SK-N-MC (cell line): ENCODE measurements at places on chromosomes 16 and 17.

DNA sequence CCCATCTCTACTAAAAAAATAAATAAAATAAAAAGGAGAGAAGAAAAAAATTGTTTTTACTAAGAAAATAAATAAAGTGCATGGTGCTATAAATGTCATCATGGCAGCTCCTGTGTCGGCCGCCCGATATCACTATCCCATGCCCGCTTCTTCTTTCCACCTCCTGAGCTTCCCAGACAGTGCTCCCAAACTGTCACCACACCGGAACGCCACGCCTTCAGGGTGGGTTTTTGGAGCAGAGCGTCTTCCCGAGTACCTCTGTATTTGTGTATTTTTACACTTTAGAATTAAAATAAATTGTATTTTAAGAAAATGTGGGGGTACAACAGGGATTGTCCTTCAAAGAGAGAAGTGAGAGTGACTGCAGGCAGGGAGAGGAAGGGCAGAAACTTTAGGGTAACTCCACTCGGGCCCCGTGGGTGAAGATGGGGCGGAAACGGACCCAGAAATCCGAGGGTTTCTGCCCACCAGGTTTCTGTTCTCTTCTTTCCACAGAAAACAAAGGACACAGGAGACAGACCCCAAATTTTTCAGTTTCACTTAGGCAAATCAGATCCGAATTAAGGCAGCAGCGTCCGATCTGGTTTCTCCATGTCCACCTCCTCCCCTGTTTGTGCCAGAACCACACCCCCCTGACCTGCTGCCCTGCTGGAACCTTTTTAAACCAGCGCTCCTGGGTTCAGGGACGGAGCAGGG, 3.6 kb upstream of the ITGAX start:
- no peak for DNase-seq

DNA sequence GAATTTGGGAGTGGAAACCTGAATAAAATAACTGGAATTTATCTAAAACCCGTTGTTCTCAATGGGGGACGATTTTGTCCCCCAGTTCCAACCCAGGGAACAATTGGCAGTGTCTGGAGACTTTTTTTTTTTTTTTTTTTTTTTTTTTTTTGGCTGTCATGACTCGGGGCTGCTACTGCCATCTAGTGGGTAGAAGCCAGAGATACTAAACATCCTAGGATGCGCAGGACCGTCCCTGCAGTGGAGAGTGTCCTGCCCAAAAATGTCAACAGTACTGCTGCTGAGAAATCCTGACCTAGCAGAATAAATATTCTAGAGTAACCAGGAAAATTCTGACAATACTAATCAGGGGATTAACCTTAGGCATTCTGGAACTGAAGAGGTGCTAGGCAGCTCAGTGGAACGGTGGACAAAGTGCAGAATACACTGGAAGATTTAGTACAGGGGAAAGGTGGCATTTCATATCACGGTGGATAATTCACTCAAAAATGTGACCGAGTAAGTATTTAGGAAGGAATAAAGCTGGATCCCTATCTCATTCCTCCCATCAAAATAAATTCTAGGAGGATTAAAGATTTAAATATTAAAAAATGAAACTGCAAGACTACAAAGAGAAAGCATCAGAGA, 107.6 kb downstream of the SPECC1 start:
- no peak for DNase-seq

DNA sequence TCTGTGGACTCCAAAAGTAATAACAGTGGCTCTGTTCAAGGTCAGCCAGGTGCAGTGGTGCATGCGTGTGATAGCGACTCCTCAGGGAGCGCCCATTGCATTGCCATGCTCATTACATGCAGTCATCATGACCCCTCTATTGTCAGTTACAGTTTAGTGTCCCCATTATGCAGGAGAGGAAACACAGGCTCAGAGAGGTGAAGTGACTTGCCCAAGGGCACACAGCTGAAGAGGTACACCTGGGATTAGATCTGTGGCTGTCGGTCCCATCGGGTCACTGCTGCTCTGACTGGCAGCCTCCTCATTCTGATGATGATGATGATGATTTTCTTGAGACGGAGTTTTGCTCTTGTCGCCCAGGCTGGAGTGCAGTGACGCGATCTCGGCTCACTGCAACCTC, 7.6 kb downstream of the LAT start:
- DNase-seq, result no peak

- no peak for DNase-seq
Observed at GRCh38 chr16:22206842-22207714, 1.0 kb downstream of the EEF2K start.

DNA sequence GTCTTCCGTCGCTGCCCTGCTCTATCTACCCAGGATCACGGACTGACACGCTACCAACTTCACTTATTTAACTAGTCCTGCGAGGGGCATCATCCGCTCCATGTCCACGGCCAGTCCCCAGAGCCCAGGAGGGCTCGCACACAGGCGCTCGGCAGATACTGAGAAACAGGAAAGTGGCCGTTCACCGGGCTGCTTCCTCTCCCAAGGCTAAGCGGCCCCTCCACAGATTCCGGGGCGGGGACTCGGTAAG, 388 bp downstream of the OXLD1 start:
- DNase-seq, result no peak

DNA sequence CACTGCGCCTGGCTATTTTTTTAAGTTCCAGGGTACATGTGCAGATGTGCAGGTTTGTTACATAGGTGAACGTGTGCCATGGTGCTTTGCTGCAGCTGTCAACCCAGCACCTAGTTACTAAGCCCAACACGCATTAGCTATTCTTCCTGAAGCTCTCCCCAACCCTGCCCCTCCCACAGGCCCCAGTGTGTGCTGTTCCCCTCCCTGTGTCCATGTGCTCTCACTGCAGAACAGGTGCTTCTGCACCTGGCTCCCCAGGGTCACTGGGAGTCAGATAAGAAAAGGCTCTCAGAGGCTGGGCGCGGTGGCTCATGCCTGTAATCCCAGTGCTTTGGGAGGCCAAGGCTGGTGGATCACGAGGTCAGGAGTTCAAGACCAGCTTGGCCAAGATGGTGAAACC, 6.2 kb downstream of the HASPIN start:
- no peak for DNase-seq

- no peak for DNase-seq
Observed at GRCh38 chr16:73157861-73158260, 109.9 kb upstream of the ZFHX3 start.

DNA sequence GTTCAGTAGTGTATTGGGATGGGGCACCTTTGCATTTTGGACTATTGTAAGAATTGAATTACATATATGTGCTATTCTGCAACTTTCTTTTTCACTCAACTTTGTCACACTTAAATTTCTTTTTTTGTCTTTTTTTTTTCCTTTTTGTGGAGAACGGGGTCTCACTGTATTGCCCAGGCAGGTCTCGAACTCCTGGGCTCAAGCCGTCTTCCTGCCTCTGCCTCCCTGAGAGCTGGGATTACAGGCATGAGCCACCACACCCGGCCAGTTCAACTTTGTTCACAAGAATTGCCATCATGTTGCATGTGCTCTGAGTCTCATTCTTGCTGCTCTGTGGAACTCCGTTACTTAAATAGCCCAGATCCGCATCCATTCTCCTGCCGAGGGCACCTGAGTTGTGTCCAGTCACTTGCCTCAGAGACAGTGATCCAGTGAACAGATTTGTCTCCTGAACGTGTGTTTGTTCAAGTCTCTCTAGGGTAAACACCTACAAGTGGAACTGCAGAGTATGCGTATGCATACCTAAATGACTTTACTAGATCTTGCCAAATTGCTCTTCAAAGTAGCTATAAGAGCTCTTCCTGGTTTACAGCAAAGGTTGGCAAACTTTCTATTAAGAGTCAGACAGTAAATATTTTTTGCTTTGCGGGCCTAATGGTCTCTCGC, 3.4 kb upstream of the SLC38A10 start:
- no peak for DNase-seq

- no peak for DNase-seq
Observed at GRCh38 chr17:74972107-74972972, at the start of gene HID1. TSS of gene HID1 (minus strand) at chr17:74972759. CDS start at chr17:74972656, 103 bp downstream.

- no peak for DNase-seq
Observed at GRCh38 chr16:53565296-53565863, 62.4 kb upstream of the AKTIP start.

DNA sequence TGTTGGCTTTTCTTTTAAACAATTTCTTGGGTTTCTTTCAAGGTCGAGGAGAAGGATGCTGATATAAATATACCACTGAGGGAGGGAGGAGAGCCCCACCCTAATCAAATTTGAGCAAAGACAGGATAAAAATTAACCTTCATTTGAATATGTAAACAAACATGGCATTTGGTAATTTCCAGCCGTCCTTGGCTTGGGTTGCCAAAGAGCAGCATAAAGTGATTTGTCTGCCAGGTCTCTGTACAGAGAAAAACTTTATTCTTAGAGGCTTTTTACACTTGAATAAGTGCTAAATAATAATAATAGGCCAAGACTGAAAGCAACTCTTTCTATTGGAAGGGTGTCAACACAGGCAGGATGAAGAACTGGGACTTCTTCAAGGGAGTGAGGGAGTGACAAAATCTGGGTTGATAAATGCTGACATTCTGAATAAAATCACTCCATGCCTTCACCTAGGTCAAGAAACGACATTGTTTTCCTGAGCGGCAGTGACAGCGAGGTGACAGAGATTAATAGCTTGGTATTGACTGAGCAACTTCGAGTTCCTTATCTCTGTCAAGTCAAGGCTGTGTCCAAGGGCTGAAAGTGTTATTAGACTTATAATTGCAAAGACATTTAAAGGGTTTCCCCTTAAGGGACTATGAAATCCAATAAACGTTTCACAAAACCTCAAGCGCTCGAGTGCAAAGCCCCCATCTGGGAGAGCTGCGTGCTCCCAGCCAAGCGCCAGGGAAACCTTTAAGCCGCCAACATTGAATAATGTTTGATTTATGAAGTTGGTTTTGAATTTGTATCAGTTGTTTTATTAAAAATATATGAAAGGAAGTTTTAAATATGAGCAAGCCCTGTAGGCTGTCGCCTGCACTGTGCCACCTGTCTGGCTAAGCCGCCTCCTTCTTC, 269.5 kb upstream of the N4BP1 start:
- DNase-seq, result no peak

DNA sequence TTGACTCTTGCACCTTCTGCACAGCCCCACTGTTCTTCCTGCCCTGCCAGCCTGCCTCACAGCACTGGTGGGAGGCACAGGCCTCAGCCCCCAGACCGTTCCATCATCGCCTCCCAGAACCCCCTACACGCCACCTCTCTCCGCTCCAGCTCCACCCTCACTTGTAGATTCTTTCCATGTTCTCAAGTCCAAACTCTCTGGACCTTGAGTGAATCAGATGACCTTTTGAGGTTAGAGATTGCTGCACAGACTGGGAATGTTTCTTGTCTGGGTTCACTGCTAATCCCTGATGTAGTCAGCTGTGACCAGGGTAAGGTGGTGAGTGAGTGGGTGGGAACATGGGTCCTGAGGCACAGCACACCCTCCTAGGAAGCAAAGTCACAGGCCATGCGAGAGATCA, 272.4 kb downstream of the IRF8 start:
- DNase-seq, result no peak

GRCh38 chr17:63480826-63481487, 4.1 kb downstream of the ACE start:
- DNase-seq, result no peak

- DNase-seq, result no peak
Observed at GRCh38 chr16:1534021-1535020, 855 bp downstream of the TMEM204 start.

- no peak for DNase-seq
Observed at GRCh38 chr17:41982026-41982760, 15.6 kb downstream of the CNP start.

- DNase-seq, result no peak
Observed at GRCh38 chr17:1807890-1808289, 21.8 kb downstream of the SMYD4 start.

- DNase-seq, result no peak
Observed at GRCh38 chr16:31508706-31509195, 560 bp upstream of the RUSF1 start.
